ENCODE measurements at places on chromosomes 12 and 14.

- DNase-seq = peak; percentile 96
Observed at GRCh38 chr12:50786498-50787231, 22.8 kb downstream of the ATF1 start.

DNA sequence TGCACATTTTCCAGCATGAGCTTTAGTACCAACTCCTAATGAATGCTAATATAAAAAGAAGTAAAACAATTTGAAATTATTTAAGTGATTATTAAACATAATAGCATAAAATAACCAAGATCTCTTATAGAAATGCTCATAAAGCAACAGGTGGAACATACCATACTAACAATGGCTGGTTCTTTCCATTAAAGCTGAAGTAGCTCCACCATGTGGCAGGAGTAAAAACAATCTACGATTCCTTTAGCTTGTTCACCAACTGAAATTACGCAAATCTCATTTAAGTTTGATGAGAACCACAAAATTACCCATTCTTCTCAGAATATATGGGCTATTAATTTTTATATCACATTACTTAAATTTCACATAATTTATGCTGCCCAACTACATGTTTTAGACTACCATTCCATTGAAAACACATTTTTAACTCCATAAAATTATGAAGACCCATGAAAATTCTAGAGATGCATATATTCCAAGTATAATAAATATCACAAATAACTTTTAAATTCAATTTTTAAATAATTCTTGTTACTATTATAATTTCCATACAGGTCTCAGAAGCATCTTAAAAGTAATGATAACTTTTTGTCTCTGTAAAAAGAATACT lies 213.6 kb downstream of the DAD1 start:
- no peak for DNase-seq

DNA sequence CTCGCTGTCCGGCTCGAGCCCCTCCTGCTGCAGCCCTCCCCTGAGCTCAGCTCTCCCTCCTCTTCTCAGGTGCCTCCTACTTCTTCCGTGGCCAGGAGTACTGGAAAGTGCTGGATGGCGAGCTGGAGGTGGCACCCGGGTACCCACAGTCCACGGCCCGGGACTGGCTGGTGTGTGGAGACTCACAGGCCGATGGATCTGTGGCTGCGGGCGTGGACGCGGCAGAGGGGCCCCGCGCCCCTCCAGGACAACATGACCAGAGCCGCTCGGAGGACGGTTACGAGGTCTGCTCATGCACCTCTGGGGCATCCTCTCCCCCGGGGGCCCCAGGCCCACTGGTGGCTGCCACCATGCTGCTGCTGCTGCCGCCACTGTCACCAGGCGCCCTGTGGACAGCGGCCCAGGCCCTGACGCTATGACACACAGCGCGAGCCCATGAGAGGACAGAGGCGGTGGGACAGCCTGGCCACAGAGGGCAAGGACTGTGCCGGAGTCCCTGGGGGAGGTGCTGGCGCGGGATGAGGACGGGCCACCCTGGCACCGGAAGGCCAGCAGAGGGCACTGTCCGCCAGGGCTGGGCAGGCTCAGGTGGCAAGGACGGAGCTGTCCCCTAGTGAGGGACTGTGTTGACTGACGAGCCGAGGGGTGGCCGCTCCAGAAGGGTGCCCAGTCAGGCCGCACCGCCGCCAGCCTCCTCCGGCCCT lies 22.8 kb downstream of the MMP17 start:
- DNase-seq = no peak

DNA sequence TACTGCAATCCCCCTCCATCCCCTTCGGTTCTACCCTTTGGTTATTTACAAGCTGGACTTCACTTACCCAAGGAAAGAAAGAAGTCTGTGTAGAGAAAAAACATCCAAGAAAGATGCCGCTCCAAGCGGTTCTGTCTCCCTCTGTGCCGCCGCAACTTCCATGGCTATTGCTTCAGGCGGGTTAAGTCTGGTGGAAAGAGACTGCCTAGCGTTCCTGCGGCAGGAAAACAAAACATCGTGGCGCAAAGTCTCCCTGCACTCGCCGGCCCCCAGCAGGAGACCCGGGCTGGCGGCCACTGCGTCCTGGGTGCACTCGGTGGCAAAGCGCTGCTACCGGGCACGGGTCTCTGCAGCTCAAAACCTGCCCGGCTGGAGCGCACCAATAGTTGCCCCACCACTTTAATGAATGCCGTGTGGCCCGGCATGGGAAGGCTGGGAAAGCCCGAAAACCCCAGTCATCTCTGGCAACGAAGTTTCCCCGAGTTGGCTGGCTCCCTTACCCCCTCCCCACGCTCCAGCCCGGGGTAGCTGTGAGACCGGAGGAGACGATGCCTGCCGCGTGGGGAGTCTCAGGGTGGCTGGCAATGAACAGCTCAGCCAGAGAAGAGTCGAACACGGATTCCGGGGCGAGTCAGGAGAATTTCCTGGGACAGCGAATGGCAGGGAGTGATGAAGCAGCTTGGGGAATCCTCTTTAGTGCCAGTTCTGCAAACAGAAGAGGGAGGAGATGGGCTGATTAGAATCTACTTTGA lies 3.5 kb upstream of the KCNK10 start:
- no peak for DNase-seq

GRCh38 chr14:36423430-36423829 lies 96.6 kb downstream of the NKX2-1 start:
- DNase-seq = no peak

DNA sequence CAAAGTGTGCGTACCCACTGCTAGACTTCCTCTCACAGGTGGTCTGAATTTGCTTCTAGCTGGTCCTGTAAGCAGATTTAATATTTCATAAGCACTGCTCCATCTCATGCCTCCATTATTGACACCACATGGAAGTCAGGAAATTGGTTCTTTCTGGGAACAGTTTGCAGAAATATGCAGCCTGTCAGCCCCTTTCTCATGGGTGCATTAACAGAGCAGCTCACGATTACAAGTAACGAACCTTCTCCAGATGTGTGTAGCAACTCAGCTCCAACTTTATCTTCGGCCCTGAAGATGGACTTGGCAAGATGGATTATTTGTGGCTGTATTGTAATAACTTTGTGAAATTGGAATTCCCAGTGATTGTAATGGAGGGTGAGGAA lies 214.5 kb upstream of the DDHD1 start:
- DNase-seq = no peak

DNA sequence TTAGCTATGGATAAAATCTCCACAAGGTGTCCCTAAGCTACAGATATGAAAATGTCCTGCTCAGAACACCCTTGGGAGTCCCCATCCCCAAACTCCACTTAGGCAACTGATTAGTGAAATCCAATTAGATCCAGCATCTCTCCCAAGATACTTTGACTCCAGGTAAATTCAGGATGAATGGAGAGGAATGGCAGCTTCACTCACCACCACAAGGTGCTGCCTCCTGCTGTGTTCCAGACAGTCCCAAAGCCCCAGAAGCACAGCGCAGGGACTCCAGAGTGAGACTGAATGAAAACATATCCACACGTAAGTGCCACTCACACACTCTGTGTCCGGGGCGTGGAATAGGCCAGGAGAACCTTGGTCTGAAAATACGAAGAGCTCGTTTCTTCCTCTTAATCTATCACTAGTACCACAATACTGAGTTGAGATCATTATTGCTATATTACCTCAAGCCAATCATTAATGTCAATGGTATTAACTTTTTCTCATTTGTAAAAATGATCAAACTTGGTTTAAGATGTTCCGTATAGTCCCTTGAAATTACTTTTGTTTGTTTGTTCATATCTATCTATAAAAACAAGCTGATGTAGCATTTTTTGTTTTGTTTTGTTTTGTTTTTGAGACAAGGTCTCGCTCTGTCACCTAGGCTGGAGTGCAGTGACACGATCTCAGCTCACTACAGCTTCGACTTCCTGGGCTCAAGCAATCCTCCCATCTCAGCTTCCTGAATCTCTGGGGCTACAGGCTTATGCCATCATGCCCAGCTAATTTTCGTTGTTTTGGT lies 70.0 kb upstream of the BICD1 start:
- DNase-seq = no peak

DNA sequence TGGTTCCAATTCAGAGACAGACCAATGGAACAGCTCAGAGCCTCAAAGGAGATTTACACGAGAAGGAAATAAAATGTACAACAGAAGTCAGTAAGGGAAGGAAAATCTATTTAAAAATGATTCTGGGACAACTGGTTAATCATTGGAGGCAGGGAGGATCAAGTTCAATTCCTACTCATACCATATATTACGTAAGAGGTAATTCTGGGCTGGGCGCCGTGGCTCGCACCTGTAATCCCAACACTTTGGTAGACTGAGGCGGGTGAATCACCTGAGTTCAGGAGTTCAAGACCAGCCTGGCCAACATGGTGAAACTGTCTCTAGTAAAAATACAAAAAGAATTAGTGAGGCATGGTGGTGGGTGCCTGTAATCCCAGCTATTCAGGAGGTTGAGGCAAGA lies 36.7 kb upstream of the PITPNM2 start:
- no peak for DNase-seq

DNA sequence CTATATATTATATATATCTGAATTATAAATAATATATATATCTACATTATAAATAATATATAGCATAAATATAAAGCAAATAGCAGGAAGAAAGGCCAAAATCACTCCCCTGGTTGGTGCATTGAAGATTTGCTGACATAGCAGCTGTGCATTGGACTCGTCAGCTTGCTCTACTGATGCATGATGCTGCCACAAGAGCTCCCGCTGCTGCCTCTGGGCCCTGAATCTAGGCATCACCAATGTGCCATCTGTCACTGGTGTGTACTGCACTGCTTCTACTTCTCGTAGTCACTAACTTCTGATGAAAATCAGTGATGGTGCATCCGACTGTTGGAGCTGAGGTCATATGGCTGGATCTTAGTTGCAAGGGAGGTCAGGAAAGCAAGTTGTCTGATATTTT lies 205.0 kb downstream of the ADAMTS20 start:
- DNase-seq = no peak

DNA sequence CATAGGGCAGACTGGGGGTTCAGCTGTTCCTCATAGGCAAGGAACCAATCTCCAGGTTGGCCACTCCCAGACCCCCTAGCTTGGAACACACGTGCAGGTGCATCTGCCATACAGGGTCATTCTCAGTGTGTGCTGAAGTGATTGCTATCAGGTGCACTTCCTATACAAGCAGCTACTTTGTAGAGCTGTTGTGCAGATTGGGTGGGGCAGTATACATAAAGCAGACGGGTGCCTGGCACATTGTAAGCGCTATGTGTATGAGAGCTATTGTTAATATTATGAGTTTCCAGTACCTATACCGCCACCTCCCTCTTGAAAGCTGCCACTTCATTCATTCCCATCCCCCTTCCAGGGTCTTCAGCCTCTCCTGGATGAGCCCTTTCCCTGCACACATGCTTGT lies 17.3 kb downstream of the IRF2BPL start:
- no peak for DNase-seq

DNA sequence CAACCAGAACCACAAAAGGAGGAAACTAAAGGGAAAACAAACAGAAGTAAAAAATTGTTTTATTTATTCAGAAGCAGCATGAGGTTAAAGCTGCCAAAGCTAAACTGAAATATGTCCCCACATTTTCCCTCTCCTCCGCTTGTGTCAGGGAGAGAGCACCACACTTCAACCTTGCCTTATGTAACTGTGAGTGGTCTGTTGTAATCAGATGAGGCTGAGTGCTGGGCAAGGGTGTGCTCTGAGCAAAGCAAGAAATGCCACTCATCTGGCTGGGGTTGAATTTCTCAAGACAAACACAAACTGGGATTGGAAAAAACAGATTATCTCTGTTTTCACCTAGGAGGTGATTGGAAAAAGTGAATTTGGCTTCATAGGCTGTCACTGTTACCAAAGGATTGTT lies 12.2 kb downstream of the CAPZA3 start:
- DNase-seq = no peak

DNA sequence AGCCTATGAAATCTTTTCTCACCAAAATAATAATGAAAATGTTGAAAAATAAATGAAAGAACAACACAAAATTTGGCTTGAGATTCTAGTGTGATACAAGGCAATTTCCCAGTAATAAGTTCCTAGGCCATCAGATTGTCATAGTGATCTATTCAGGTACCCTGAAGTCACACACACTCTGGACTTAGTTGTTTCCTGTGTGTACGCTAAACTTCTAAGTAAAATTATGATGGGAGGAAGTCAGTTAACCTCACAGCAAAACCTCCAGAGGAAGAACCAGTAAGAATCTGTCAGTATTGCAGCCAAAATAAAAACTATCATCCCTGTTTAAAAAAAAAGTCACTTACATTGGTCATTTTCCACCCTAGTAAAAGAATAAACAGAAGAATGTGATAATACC lies 81.9 kb downstream of the DBX2 start:
- no peak for DNase-seq

- no peak for DNase-seq
Observed at GRCh38 chr12:58907391-58907790, 12.9 kb downstream of the LRIG3 start.

GRCh38 chr12:32983332-32983731 lies 86.8 kb upstream of the PKP2 start:
- DNase-seq = no peak

DNA sequence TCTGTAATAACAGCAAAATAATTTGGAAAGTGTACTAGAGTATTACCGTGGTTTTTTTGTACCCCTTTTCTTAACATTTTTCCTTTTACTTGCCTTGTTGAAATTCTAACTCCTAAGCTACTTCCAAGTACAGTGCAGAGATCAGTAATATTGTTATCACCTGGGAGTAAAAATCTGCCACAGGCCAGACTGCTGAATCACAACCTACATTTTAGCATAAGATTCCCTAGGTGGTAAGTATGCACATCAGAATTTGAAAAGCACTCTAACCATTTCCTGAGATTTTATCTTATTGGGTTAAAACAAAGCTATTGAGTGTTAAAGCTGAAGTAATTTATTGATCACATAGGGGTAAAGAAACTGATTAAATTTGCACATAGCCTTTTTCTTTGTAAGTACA lies 55.2 kb upstream of the KCNH3 start:
- no peak for DNase-seq

- no peak for DNase-seq
Observed at GRCh38 chr14:83988275-83988674, 1541.7 kb upstream of the FLRT2 start.

DNA sequence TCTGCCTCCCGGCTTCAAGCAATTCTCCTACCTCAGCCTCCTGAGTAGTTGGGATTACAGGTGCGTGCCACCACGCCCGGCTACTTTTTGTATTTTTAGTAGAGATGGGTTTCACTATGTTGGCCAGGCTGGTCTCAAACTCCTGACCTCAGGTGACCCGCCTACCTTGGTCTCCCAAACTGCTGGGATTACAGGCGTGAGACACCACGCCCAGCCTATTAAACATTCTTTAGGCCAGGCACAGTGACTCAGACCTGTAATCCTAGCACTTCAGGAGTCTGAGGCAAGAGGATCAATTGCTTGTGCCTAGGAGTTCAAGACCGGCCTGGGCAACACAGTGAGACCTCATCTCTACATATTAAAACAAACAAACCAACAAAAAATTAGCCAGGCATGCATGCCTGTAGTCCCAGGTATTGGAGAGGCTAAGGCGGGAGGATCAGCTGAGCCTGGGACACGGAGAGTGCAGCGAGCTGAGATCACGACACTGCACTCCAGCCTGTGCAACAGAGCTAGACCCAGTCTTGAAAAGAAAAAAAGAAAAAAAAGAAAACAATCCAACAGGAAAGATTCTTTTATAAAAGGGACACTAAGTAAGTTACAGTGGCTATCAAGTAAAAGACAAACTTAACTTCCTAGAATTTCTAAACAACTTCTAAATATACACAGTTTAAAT lies 70.2 kb downstream of the HECTD1 start:
- DNase-seq = no peak
